ENCODE measurements at places on chromosomes 7 and 10.

- DNase-seq: no peak
Observed at GRCh38 chr7:128792471-128793180, 858 bp downstream of the CCDC136 start.

- no peak for DNase-seq
Observed at GRCh38 chr7:33250421-33250871, 121.1 kb downstream of the BBS9 start.

DNA sequence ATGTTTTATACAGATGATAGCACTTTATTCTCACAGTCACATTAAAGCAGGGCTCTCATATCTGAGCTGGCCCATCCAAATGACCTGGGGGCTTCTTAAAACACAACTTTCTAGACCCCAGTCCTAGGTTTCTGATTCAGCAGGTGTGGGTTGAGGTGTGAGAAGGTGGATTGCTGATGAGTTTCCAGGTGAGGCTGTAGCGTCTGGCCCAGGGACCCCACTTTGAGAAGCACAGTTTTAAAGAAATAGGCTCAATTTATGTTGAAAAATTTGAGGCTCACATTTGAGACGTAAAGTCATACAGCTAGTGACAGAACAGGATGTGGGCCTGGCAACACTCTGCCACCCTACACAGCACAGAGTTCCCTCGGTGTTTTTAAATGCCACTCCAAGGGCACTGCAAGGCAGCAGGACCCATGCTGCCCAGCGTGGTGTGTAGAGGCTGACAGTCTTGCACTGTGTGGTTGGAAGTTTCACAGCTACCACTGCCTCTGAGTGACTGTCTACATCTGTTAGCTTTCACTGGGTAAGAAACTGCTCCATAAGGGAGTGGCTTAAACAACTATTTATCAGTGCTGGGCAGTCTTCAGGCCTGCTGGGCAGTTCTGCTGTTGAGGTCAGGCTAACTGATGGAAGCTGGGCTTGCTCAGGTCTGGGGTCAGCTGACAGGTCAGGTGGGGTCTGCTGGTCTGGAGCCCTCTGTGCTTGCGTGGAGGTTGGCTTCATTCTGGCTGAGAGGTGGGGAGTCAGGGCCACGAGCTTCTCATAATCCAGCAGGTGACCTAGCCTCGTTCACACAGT lies 319.7 kb downstream of the CXCL12 start:
- no peak for DNase-seq

DNA sequence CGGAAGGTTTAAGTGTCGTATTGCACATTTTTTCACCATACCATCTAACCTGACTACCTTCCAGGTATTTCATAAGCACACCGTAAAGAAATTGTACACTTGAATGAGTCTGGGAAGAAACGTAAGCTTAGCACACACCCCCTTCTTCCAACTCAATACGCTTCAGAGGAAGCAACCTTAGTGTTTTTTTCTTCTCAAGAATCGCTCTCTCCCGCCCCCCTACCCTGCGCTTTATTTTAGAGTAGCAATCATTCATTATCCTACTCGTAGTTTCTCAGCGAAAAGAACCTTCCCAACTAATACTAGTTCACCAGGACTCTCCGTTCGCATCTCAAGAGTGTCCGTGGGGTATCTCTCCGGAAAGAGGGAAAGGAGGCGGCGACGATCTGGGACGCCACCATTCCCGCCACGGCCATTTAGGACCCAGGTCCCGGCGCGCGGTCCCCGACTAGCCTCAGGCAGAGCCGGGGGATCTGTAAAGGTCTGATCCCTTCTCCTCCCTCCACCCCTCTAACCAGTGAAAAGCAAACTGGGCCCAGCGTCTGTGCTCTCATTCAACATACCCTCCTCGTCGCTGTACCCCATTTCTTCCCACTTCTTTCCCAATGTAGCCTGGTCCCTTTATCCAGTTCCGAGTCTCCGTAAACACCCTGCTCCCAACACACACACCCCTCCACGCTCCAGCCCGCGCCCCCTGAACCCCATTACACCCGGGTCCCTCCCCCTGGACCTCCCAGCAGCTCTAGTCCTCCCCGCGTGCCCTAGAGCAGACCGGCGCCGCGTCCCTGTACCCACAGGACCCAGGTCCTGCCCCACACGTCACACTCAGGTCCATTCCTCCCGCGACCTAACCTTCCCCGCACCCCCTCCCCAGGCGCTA lies 16.0 kb downstream of the MYOZ1 start:
- peak; percentile 18 for DNase-seq

- no peak for DNase-seq
Observed at GRCh38 chr10:51230887-51231585, 156.7 kb downstream of the PRKG1 start.

DNA sequence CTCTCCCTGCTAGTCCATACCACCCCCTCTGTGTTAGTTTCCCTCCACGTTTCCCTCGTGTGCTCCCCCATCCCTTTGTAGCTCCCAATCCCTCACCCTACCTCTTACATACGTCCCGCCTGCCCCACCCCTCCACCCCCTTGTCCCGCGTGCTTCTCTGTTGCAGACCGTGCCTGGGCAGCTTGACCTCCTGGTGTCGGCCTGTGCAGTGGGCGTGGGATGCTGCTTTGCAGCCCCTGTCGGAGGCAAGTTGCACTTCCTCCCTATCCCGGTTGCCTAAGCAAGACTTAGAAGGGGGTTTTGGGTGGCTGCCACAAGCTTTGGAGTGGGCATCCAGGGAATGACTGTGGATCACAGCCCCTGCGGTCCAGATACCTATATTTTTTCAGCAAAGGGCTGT lies 7.7 kb downstream of the CLCN1 start:
- no peak for DNase-seq

DNA sequence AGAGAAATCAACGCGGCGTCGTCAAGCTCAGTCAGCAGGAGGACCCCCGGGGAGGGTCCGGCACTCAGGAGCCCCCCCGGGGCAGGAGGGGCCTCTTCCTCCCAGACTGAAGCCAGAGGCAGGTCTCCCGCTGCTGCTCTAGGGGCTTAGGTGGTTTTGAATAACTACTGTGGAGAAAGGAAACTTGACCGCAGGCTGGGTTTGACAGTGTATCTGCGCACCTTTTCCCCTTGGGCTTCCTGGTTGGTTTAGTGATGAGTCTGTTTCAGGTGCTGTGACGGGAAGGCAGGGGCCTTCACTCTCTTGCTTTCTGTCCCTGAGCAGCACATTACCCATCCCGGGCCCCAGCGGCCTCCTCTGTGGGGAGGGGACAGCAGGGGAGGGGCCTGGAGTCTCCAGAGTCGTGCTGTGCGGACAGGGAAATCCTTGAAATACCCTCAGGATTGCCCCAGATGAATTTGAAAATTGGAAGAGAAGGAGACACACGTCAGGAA lies 262.2 kb downstream of the ADARB2 start:
- DNase-seq: no peak

- no peak for DNase-seq
Observed at GRCh38 chr7:31311552-31311951, 29.0 kb downstream of the NEUROD6 start.

DNA sequence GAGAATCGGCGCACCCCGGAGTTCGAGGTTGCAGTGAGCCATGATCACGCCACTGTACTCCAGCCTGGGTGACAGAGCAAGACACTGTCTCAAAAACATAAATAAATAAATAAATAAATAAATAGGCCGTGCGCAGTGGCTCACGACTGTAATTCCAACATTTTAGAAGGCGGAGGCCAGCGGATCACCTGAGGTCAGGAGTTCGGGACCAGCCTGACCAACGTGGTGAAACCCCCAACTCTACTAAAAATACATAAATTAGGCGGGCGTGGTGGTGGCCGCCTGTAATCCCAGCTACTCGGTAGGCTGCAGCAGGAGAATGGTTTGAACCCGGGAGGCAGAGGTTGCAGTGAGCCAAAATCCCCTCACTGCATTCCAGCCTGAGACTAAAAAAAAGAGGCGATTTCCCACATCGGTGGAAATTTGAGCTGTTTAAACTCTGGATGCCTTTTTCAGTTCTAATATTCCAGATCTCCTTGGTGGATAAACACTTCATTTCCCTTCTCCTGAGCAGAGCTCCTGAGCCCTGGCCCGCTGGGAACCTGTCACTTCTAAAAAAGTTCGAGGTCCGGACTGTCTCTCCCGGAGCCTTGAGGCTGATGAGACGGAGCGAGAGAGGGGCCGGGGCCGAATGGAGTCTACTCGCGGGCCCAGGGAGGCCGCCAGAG lies 2.0 kb upstream of the NFKB2 start:
- no peak for DNase-seq

DNA sequence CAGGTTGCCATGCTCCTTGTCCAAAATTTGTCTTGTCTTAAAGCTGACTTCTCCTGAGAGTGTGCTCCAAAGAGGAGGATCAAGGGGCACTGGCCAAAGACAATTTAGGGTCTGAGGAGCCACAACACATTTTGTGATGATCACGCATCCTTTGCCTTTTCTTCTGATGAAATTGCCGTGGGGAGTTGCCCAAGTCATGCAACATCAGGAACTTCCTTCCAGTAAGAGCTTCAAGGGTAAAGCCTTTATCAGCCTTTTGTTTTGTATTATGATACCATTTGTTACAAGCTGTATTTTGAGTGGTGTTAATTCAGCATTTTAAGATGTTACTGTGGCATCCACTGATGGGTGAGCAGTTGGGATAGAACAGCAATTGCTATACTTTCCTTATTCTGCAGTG lies 131.2 kb upstream of the MKI67 start:
- no peak for DNase-seq

GRCh38 chr7:32102432-32102873 lies 32.2 kb upstream of the PDE1C start:
- DNase-seq: no peak

GRCh38 chr10:74175510-74176379 lies 24.7 kb downstream of the ADK start:
- no peak for DNase-seq

DNA sequence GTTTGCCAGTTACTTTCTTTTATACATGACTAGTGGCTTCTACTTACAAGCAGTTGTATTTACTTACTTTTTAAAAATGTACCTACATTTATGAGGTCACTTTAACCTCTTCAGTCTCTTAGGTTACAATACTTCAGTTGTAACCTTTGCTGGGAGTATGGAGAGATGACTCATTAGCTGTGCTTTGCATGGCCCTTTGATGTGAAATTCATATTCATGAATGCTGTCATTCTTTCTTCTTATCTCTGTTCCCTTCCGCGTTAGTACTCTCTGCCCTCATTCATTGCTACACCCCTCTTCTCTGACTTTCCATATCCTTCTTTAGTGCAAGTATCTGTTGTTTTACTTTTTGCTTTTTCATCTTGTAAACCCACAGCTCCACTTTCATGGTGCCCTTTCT lies 164.3 kb downstream of the BMPER start:
- DNase-seq: no peak

- DNase-seq: no peak
Observed at GRCh38 chr10:119243967-119244366, 36.6 kb downstream of the GRK5 start.

- no peak for DNase-seq
Observed at GRCh38 chr7:124792002-124792401, 26.4 kb upstream of the GPR37 start.

GRCh38 chr7:17564678-17565212 lies 266.3 kb downstream of the AHR start:
- no peak for DNase-seq

DNA sequence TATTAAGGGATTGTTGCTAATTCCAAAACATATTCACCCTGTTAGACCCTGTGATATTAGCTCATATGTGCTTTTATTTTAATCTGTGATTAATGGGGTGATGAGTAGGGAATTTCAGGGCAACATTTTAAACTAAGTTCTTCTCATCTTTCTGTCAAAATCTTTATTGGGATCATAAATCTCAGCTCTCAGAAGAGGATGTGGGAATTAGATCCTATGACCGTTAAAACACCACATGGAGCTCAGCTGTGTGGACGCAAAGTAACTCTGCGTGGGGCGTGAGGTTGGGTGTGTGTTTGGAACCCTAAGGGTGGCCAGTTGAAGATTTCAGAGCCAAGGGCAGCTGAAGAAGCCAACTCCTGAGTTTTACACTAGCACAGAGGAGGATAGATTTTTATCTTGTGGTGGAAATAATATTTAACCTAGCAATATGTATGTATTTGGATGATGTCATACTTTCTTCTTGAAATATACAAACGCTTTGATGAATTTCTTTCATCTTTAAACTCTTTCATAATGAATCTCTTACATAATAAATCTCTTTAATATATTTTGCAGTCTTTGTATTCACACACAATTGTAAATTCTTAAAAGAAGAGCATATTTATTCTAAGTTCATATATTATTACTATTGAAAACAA lies 64.4 kb downstream of the EPDR1 start:
- DNase-seq: no peak
